ENCODE measurements at places on chromosomes 7 and 10. TPM values are rescaled to one million over a fixed set of nuclear protein-coding genes. Genes with fewer than 3 reads are reported as not detected.
A peak's percentile ranks its signal among the peaks of the same experiment; 100 is the strongest.

GRCh38 chr7:127978421-127978820 lies 52.8 kb downstream of the LRRC4 start:
- no peak for DNase-seq

- peak; percentile 33 for DNase-seq
These were observed 43.0 kb upstream of the RPA3 start for GRCh38 chr7:7761340-7761973.

HEPACAM2 gene
- not detected for total RNA-seq

ATXN7L1 gene
- total RNA-seq = 8.8 TPM

SPDYE6 gene
- not detected for total RNA-seq

ABCA13 gene
- 0.44 TPM for total RNA-seq

DNA sequence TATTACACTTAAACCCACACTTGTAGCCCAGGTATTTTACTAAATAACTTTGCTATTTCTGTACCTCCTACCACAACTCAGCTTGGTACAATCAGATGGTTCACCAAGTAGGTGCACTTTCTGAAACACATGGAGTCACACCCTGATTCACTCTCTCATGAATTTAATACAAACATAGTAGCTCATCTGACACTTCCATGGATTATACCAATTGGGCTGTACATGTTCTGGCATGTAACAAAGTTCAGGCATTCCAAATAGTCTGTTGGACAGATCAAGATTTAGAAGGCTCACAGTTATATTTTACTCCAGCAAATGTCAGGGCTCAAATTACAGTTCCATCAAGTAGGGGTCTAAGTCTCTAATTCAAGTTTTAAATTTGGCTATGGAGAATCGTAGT lies 62.2 kb upstream of the RNF148 start:
- no peak for DNase-seq

GRCh38 chr10:45471531-45472310 lies 97.7 kb downstream of the ALOX5 start:
- no peak for DNase-seq
